Ammon's horn (tissue), 1 donor: ENCODE measurements at places on chromosomes 1 and 21.

- DNase-seq: no peak
Measured at GRCh38 chr21:40271164-40271563, 403.9 kb downstream of the PCP4 start.

GRCh38 chr1:47323599-47324031, 9.7 kb upstream of the STIL start:
- DNase-seq: no peak

DNA sequence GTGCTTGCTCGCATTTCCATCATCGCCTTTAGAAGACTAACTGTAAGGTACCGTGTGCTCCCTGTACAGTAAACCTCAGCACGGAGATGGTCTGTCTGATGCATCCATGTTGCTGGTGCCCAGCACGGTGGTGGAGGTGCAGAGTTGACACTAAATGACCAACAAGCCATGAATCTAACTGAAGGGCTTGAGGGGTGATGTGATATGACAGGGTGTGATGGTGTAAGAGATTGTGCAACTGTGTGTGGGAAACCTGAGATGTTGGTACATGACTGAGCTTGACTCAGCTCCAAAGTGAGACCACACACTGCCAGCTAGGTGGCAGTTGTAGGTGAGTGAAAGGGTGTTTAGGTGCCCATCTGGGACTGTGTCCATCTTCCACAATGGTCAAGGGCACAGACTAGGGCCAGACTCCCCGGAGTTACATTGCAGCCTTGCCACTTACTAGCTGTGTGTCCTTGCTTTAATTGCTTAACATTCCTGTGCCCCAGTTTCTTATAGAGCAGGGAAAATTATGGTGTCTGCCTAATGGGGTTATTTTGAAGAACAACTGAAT, 21.4 kb downstream of the SLC2A1 start:
- DNase-seq: no peak

DNA sequence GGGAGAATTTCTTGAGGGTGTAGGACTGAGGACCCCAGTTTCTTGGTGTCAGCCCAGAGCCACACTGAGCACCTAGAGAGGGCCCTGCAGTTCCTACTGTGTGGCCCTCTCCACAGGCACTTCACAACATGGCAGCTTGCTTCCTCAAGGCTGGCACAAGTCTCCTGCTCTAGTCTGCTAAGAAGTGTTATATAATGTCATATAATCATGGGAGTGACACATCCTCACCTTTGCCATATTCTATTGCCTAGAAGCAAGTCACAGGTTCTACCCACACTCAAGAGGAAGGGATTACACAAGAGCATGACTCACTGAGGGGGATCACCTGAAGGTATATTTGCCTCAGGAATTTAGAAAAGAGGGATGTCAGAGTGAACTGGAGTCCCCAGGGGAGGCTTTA, 5.5 kb upstream of the SNX27 start:
- DNase-seq: no peak

GRCh38 chr1:24779689-24780464, 34.6 kb downstream of the CLIC4 start:
- no peak for DNase-seq

DNA sequence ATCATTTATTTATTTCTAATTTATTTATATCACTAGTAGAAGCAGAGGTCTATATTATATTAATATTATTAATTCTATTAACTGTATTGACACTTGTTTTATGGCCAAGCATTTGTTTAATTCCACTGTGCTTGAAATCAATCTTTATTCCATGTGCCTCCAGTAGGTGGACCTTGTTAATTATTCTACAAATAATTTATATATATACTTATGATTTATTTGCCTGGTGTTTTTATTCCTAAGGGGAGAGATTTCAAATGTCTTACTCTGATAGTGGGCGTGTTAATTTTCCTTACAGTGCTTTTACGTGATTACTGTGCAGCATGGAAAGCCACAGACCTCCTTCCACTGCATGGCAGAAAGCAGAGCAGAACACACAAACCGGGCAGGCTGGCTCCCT, 17.5 kb upstream of the OR6N2 start:
- DNase-seq: no peak

DNA sequence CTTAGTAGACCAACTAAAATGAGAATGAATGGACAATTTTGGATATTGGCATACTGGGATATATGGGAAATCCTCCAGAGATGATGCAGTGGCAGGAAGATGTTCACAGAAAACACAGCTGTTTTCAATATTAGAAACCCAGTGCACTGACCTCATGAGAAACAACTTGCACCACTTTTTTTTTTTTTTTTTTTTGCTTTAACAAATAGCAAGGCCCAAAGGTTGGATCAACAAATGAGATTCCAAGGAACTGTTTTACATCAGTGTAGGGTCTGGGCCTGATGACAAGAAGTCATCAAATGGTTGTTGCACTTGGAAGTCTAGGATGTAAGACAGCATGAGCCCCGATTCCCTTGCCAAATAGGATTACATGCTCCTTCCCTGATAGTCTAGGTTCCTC, 110.7 kb downstream of the SLC25A24 start:
- no peak for DNase-seq

DNA sequence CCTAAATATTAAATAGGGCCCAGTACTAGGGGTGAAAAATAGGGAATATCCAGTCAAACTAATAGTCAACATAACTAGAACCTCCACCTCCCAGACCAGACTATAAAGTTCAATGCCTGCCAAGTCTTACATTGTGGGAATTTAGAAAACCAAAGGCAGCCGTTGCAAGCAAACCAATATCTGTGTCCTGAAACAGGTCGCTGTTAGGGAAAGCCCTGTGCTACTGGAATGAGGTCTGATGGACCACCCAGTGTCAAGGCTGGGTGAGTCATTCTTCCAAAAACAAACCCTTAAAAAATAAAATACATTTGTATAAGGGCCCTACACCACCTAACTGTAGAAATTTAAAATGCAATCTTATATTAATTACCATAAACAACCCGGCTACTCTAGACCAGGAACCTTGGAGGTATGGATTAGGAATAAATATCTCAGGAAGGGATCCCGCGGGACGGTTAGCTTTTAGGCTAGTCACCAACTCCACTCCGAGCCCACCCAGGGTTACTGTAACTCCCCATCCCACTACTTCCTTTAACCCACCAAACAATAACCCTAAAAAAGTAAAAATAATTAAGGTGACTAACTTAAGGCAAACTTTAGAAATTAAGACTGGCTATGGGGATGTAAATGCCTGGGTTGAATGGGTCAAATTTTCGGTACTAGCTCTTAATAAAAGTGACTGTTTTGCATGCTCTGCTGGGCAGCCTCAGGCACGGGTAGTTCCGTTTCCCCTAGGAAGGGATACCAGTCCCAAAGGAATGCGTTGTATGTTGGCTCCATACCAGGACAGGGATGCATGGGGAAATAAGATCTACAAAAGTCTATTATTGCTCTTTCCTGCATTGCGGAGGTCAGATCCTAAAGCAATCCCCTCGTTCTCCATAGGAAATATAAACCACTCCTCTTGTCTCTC, 65.4 kb upstream of the TLR5 start:
- DNase-seq: no peak

DNA sequence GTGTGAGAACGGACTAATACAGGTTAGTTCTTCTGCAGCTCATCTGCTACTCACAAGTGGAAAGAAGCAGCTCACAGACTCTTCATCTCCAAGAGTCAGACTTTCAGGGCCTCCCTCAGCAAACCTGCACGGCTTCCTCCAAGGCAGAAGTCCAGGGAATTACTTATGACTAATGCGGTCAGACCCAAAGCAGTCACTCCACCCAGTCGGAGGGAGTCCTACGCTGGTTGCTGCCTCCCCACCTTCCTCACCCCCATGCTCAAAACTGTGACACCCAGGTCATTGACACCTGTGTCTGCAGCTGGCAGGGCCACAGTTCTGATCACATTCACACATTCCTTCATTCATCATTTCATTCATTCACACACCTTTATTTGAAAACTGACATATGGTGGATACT, 38.4 kb upstream of the PRDM2 start:
- no peak for DNase-seq

- no peak for DNase-seq
Measured at GRCh38 chr1:30332116-30333094, 391.0 kb downstream of the MATN1 start.

- no peak for DNase-seq
Measured at GRCh38 chr1:73671530-73671929, 526.4 kb downstream of the LRRIQ3 start.

GRCh38 chr21:41255190-41255589, 61.4 kb upstream of the FAM3B start:
- no peak for DNase-seq

- no peak for DNase-seq
Measured at GRCh38 chr1:240562111-240562590, 49.8 kb downstream of the GREM2 start.

- no peak for DNase-seq
Measured at GRCh38 chr1:158675563-158676323, 10.8 kb downstream of the SPTA1 start.

- no peak for DNase-seq
Measured at GRCh38 chr1:200741551-200742207, 3.0 kb downstream of the CAMSAP2 start.

DNA sequence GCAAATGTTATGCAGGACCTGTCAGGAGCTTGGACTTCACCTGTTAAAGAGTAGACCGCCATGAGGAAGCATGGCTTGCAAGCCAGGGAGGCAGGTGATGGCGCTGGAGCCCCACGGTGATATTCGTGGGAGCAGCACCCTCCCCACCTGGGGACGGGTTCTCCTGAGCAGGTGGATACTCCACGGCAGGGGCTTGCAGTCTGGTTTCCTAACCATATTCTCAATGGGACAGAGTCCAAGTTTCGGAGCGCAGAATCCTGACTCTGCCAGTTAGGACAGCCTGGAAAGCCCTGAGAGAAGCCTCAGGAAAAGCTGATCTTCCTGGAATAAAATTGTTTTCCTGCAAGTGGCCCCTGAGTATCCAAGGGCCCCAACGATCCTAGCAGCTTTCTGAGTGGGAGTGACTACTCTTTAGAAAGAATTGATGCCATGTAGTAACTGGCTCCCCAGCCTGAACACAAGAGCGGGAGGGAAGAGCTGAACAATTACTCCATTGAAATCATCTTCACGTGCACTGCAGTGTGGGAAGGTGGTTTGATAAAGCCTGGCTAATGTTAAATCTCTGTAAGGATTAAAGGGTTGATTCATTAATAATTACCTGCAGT, 146.3 kb upstream of the RAB4A start:
- peak; percentile 35 for DNase-seq

GRCh38 chr1:223037845-223038244, 105.2 kb downstream of the TLR5 start:
- no peak for DNase-seq

- no peak for DNase-seq
Measured at GRCh38 chr1:167509587-167509986, 8.7 kb downstream of the CD247 start.

- no peak for DNase-seq
Measured at GRCh38 chr21:38806942-38807284, 1.2 kb downstream of the ETS2 start.

- DNase-seq: peak; percentile 89
Measured at GRCh38 chr1:44417351-44418021, 12.4 kb downstream of the RNF220 start.

DNA sequence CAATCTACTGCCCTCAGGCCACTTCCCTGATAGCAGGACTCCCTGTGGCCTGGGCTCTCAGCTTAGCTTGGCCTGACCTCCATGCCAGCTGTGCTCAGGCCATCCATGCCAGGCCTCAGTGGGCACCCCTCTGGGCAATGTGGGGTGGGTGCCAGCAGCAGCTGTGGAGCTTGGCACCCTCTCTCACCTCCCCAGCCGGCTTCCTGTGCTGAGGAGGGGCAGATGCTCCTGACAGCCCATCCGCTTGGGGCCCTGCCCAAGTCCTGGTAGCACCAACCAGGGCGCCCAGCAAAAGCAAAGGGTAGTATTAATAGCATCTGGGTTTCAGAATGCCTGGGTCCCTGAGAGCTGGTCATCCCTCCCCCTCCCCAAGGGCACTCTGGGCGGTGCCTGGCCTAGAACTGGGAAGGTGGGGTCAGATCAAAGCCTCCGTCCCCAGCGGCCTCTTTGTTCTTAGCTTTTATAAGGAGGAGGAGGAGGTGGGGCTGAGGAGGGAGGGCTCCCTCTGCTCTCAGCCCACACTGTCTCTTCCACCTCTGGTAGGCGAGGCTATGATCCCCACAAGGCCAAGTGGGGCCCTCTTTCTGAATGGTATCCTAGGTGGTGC, 6.1 kb downstream of the EFNA4 start:
- DNase-seq: no peak

GRCh38 chr1:94031591-94031990, 89.4 kb downstream of the ABCA4 start:
- DNase-seq: no peak

- peak; percentile 47 for DNase-seq
Measured at GRCh38 chr1:64745181-64745985, 508 bp downstream of the RAVER2 start.

- no peak for DNase-seq
Measured at GRCh38 chr1:119308806-119309205, 59.8 kb upstream of the HAO2 start.

DNA sequence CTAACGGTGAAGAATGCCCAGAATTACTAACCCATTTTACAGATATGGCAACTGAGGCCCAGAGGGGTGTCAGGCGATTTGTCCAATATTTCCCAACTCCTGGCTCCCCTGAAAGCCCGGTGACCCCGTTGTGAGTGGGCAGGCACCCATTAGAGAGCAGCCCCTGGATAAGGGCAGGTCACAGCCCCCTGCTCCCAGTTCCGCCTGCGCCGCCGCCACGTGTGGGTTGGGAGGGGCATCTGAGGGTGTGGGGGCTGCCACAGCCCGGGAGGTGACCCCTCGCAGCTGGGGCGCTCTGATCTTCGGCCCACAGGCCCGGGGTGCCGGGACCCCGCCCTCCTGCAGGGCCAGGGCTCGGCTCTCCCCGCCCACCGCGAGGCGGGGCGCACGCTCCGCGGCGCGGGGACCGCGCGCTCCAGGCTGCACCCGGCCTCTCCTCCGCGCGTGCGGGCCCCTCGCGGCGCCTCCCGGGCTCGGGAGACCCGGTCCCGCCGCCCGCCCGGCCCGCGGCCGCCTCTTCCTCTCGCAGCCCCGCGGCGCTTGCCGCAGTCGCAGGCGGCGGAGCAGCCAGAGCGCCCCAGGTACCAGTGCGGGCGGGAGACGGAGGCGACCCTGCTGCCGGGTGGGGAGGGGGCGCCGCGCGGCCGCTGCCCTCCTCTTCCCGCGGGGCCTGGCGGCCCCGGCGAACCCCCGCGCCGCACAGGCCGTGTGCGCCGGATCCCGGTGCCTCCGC, at the start of gene HTR6:
Gene HTR6, plus strand, starts transcription at position 423 of the 733 bp plus-strand sequence. CDS start 879 bp downstream, outside the sequence.
- DNase-seq: no peak

GRCh38 chr1:109984456-109985246, at the start of gene AHCYL1:
Gene AHCYL1 (plus strand): TSS chr1:109984765. CDS start chr1:109985053, 288 bp downstream.
- peak; percentile 100 for DNase-seq

DNA sequence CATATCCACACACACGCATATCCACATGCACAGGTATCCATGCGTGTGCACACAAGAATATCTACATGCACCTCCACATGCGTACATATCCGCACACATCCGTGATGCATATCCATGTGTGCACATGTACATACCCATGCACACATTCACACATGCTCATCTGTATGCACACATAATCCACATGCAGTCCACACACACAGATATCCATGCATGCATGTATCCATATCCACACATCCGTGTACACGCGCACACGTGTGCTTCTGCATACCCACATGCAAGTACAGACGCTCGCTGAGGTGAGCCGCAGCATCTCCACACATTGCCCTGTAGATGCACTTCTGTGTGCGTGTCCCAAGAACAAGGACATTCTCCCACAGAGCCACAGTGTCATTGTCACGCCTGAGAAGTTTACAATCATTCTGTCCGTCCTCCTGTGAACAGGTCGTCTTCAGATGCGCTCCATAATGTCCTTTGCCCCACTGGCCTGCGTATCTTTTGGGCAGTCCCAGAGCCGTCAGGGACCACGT, 43.4 kb downstream of the COL18A1 start:
- DNase-seq: no peak

- DNase-seq: no peak
Measured at GRCh38 chr1:17627239-17628052, 87.9 kb downstream of the ARHGEF10L start.

GRCh38 chr1:167679714-167680113, 42.1 kb upstream of the MPZL1 start:
- DNase-seq: peak; percentile 45
